ENCODE measurements at places on chromosomes 7 and 10.

DNA sequence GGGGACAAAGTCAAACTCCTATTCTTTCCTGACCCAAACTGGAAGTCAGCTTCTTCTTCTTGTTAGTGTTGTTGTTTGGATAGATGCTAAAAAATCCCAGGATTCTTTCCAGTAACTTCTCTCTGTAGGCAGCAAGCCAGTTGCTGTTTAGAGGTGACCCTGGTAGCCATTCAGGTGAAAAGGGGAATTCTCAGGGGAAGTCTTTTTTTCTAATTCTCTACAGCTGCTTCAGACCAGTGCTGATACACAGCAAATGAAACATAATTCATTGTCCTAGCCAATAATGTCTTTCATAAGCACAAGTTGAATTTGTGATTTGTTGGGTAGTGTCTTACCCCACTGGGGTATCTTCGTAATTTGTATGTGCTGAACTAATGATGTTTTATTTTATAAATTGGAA lies 357.3 kb downstream of the BBS9 start:
- no peak for DNase-seq

DNA sequence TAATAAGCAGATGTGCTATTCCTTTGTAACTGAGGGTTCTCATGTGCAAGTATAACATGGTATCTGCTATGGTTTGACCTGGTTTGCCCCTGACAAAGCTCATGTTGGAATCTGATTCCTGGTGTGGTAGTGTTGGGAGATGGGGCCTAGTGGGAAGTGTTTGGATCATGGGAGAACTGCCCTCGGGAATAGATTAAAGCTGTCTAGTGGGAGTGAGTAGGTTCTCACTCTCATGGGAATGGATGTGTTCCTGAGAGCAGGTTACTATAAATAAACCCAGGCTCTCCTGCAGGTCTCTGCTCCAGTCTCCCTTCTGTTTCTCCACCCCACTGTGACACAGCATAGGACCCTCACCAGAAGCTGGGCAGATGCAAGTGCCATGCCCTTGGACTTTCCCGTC lies 97.7 kb downstream of the ATE1 start:
- DNase-seq: no peak

DNA sequence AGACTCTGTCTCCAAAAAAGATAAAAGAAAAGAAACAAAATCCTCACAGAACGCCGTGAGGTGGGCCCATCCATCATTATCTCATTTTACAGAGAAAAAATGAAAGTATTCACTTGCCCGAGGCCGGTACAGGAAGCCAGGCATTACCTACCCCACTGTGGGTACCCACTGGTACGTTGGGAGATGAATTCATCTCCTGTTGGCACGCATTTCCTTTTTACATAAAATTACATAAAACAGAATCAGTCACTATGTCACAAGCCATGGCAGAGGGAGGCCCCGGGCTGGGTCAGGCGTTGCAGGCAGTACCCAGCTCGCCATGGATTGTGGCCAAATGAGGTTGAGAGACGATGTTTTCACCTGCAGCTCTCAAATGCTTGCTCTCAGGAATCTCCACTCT lies 38.6 kb upstream of the TNRC18 start:
- no peak for DNase-seq

DNA sequence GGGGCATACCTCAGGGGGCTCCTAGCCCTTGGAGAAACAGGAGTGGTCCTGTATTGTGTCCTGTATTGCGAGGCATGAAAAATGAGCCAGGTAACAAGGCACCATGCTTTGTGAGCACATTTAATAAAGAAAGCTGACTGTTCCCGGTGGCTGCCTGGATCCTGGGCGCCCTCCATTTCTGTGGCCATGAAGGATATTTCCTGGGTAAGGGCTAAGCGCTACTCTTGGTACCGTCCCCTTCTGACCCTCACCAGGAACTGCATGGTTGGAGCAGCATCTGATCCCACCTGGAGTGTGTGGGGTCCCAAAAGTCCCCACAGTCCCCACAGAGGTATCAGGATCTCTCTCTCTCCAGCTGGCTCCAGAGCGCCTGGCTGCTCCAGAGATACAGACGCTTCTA lies 139.5 kb downstream of the MAPK8 start:
- DNase-seq: no peak

Data from activated CD8-positive, alpha-beta memory T cell treated with anti-CD3 and anti-CD28 coated beads for 1 hour (primary cell).